ENCODE measurements at places on chromosomes 12 and 14.

- no peak for DNase-seq
These were observed 7.6 kb downstream of the RNASE11 start for GRCh38 chr14:20580242-20580641.

GRCh38 chr12:80868576-80868975 is 69.2 kb downstream of the LIN7A start:
- no peak for DNase-seq

GRCh38 chr12:64170730-64171129 is 51.4 kb downstream of the KICS2 start:
- DNase-seq, result no peak

DNA sequence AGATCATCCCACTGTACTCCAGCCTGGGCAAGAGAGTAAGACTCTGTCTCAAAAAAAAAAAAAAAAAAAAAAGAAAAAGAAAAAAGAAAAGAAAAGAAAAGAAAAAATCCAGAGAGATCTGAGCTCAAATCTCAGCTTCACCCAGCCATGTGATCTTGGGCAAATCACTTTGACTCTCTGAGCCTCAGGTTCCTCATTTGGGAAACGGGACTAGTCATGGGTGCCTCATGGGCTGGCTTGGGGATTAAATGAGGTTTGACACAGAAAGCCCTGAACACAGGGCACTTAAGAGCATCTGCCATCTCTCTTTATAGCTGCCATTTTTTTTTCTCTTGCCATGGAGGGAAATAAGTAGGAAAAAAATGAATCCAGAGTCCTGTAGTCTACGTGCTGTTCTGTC is 86.2 kb upstream of the MYL2 start:
- DNase-seq, result no peak

DNA sequence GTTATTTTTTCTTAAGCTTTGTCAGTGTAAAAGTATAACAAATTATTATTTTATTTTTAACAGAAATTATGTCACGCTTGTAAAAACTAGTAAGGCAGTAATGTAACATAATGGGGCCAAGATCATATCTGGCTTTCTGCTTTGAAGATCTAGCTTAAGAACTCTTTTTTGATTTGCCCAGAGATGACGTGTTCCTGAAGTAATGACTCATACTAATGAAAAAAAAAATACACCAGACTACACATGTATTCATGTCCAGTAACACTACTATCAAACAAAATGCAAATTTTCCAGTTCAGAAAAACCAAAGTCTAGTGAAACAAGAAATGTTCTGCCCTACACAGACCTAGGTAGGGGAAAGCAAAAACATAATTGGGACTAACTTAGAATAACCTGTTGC is 432.2 kb upstream of the ATXN7L3B start:
- no peak for DNase-seq

DNA sequence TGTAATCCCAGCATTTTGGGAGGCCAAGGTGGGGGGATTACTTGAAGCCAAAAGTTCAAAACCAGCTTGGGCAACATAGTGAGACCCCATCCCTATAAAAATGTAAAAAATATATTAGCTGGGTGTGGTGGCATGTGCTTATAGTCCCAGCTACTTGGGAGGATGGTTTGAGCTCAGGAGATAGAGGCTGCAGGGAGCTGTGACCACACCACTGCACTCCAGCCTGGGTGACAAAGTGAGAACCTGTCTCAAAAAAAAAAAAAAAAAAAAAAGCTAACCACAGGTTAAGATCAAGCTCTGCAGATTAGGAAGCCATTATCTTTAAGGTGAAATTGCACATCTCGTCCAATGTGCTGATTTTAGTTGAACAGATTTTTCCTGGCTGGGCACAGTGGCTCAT is 23.7 kb upstream of the CERS5 start:
- no peak for DNase-seq

DNA sequence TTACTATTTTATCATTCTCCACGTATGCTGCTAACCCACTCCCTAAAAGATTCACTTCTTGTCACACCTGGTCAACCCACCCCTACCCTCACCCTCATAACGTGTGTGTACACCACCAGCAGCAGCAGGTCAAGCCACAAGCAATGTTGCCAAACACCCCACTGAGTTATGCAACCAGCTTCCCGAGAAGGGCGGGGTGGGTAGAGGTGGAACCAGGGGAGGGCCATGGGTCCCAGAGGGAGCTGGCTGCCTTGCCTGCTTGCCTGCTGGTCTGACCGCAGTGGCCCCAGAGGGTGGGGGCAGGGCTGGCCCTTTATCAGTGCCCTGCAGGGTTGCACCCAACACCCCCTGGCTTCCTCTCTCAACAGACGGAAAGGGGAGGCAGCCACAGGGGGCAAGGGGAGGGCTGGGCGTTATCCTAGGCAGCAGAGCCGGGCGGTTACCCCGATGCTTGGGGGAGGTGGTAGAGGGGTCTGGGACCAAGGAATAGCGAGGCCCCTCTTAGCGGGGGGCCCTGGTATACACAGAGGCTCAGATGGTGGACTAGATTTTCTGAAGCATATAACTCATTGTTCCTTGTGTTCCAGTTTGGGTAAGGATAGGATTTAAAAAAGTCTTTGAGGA is 3.5 kb upstream of the NFE2 start:
- no peak for DNase-seq

DNA sequence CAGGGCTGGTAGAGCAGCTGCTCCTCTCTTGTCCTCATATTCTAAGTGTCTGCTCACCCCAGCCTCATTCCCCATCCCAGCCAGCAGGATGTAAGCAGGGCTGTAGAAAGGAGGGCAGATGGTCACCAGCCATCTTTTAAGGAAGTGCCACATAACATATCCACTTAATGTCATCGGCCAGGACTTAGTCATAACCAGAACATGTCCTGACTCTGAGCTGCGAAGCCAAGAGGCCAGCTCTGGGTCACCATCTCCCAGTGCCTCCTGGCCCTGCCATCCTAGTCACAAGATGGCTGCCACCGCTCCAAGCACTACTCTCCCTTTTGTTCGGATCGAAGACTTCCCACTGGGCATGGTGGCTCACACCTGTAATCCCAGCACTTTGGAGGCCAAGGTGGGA is 123.9 kb downstream of the PLXNC1 start:
- no peak for DNase-seq

Data from SW 1271 (cell line).